ENCODE measurements at places on chromosomes 5 and 9.

DNA sequence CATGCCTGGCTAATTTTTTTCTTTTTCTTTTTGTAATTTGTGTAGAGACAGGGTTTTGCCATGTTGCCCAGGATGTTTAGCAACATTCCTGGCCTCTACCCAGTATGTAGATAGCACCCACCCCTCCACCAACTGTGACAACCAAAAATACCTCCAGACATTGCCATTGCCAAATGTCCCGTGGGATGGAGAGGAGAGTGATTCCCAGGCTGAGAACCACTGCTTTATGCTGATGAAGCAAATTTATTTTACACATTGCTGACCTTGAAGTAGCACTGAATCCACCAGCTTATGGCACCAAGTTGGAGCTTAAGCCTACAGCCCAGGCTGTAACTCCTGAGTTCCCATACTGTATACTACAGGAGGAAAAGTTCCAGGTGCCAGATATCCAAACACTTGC is 58.5 kb downstream of the GGTA1 start:
- no peak for DNase-seq

DNA sequence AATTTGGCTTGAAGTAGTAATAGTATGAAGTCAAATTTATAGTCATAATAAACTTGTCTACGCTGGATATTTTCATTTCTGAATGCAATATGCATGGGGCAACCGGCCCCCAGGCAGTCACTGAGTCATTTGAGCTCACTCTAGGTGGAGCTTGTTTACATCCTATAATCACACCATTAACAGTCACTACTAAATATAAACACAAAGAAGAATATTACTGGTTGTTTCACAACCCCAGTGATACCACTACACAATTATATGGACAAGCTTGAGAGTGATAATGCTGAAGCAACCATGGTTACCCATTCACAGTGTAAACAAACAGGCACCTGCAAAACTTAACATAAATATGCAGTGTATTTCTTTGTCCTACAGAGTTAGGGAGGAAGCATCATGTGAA is 68.7 kb downstream of the MARCHF3 start:
- DNase-seq, result peak; percentile 75

- peak; percentile 15 for DNase-seq
These were observed 23.1 kb upstream of the CNOT6 start for GRCh38 chr5:180470966-180471582.

DNA sequence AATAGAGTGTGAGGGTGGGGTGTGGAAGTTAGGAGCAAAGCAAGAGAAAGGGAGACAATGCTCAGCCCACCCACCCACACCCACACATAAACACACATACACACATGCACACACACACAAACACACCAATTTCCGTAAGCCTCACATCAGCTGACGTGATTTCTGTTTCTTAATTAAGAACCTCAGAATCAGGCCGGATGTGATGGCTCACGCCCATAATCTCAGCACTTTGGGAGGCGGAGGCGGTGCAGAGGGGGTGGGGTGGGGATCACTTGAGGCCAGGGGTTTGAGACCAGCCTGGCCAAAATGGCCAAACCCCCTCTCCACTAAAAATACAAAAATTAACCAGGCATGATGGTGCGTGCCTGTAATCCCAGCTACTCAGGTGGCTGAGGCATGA is 26.4 kb upstream of the PIK3R1 start:
- DNase-seq, result no peak

DNA sequence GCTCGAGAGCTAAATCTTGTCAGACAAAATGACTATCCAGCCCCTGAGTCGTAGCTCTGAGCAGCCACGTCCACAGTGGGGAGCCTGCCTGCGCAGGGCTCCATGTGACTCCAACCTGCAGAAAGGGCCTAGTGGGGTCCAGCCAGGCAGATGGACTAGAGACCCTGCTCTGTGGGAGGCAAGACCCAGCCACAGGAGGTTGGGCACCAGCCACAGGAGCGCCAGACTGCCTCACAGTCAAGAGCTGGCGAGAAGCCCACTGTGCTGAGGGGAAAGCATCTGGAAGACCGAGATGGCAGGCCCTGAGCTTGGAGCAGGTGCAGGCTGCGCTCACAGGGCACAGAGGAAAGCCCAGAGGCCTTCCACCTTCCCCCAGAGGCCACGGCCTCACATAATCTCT is 61.4 kb downstream of the C5orf15 start:
- DNase-seq, result peak; percentile 75

GRCh38 chr9:124108216-124108615 is 96.6 kb downstream of the LHX2 start:
- peak; percentile 65 for DNase-seq

DNA sequence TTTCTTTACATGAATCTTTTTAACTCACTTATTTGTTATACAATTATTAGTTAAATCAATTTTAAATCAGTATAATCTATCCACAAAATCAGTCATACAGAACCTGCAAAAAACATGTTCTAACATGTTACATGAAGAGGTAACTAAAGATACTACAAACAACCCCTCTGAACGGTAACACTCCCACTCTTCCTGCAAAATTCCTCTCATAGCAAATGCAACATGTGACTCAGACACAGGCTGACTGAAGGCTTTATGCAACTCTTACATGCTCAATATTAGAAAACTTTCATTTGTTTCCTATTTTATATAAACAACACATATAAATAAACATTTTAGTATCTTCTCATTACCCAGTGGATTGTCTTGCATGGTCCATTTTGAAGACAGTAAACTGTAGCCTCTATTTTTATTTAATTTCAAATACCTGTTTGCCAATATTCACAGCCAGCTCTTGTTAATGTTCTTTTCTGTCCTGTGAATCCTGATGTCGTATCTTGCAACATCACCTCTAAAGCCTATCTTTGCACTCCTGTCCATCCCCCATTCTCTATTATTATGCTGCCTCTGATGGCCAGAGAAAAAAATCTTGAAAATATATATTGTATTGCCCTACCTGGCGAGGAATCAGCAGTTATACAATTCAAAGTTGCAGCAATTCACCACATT is 100.5 kb upstream of the CCDC152 start:
- DNase-seq, result no peak

DNA sequence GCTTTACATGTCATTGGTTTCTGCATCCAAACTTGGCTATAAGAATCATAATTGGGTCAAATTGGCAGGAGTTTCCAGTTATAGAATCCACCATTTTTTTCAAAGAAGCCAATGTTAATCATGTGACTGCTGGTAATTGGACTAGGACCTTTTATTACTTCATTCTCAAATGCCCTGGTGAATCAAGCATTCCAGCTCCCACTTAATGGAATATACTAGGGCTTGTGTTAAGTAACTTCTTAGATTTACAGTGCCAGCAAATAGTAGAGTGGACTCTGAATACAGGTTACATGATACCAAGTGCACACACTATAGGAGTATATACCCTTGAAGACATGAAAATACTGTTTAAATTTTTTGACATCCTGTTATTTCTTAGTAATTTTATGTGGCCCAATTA is 96.7 kb downstream of the NUDT12 start:
- DNase-seq, result no peak

DNA sequence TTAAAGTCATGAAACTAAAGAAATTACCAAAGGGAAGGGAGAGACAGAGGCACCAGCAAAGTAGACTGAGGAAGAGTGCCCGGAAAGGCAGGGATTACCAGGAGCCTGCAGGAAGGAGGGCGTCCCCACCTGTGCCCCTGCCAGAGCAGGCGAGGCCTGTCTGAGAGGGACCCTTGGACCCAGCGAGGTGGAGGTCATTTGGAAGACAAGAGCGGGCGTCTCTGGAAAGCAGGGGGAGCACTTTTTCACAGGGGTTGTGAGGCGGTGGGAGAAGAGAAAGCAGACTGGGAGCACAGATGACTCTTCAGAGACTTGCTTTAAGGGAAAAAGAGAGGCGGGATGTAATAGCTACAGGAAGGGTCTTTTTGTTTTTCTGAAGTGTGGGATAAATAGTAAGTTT is 27.5 kb upstream of the SLC2A8 start:
- no peak for DNase-seq

DNA sequence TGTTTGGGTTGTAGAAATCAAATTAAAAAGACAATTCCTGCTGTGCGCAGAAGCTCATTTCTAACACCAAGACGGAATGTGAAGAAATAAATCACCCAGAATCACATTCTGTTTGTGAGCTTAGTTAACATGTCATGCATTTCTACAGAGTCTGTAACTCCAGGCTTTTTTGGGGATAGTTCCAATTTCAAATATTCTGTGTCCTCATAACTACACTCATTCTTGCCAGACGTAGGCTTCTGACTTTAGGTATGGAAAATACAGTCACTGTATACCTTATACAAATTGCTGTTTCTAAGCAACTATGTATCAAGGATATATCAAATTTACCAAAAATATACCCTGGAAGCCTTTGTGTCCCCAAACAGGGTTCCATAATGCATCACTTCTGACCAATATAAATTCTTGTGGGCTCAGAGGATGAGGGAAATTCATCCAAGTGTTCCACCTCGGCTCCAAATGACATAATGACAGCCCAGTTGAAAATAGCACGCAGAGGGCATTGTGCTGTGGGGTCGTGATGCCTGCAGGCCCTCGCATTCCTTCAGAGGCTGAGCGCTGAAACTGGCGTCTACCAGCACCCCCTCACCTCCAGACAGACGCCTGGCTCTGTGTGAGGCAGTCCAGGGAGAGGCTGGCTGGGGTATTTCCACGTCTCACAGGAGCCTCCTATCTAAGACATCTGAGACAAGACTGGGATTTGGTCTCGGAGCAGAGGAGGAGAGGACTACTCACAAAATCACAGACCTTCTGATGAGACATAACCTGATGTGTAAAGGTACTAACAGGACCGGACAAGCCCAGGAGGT is 79.8 kb downstream of the KLF4 start:
- no peak for DNase-seq

- DNase-seq, result no peak
These were observed 41.2 kb downstream of the RCL1 start for GRCh38 chr9:4833781-4834560.

GRCh38 chr9:512555-513272 is 298.0 kb downstream of the DOCK8 start:
- DNase-seq, result peak; percentile 39

- no peak for DNase-seq
These were observed 483 bp upstream of the DAB2IP start for GRCh38 chr9:121651008-121651294.

DNA sequence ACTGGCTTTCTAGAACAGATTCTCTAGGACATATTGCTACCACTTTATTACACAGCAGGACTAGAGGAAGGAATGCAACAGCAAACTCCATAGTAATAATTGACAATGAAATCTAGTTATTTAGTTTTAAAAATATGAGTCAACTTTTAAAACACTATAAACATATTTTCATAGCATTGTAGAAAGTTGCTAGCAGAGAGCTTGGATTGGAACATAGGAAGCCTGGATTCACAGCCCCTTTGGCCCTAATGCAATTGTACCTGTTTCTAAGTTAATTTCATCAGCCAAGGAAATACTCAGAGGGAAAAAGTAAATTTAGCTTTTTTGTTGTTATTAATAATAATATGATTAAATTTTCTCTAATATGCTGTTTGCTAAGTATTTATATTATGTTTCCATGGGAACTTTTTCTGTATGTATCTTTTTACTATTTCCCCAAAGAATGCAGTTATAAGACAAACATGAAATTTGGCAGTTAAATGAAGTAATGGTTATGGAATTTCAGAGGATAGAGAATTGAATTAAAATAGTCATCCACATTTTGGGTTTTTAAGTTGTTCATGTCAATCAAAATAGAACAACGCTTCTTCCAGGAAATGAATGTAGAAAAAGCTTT is 45.6 kb downstream of the VCAN start:
- no peak for DNase-seq

- no peak for DNase-seq
These were observed 16.7 kb downstream of the EXOC3 start for GRCh38 chr5:459562-460272.

- no peak for DNase-seq
These were observed 3.4 kb upstream of the CCDC187 start for GRCh38 chr9:136307215-136307750.
